HTR-8/SVneo (cell line): ENCODE measurements at places on chromosomes 11 and 22.

GRCh38 chr22:49765091-49765771 lies 62.4 kb downstream of the BRD1 start:
- no peak for DNase-seq

DNA sequence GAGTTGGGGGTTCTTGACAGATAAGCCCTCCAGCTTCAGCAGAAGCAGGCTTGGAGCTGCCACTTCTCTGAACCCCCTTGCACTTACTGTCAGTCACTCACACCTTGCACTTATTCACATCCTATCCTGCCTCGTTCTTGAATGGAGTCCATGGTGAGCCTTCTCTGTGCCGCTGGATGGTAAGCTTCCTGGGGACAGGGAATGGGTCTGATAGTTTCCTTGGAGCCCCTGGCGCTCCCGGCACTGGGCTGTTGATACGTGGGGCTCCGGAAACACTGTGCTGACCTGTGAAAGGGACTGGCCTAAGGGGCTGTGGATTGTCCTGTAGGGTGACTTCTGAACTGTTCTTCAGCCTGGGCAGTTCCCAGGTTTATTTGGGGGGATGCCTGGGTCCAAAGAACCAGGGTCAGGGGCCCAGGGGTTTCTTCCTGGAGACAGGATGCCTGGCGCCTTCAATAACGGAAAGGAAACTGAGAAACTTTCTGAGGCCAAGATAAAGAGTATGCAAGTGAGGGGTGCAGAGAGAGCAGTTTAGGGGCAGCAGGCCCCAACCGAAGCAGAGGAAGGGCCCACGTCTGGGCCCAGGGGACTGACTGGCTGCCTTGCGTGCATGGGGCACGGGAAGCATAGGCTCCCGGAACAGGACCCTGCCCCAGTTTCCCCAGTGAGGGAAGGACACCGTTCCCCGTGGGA lies 709 bp upstream of the ST3GAL4 start:
- DNase-seq = no peak

- no peak for DNase-seq
These were observed 119.7 kb downstream of the CWF19L2 start for GRCh38 chr11:107337917-107338316.

- no peak for DNase-seq
These were observed 26.7 kb upstream of the CD44 start for GRCh38 chr11:35112056-35112845.

GRCh38 chr11:240315-240714 lies 3.5 kb downstream of the PSMD13 start:
- DNase-seq = no peak

GRCh38 chr11:11089805-11090204 lies 232.0 kb upstream of the ZBED5 start:
- no peak for DNase-seq

DNA sequence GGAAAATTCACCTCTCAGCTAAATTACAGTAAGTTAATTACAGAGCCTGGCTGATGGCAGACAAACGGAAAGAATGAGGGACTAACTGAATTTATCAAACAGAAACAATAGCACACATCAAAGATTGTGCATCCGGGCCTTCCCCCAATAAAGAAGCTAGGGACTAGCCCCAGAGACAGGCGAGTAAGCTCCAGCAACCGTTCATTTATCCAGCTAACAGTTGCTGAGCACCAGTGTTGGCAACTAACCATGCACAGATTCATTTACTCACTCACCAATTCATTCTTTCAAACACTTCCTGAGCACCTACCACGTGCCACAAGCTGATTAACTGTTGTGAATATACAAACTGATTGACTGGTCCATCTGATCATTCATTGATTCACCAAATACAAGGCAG lies 51.2 kb downstream of the SMCO4 start:
- DNase-seq = no peak

DNA sequence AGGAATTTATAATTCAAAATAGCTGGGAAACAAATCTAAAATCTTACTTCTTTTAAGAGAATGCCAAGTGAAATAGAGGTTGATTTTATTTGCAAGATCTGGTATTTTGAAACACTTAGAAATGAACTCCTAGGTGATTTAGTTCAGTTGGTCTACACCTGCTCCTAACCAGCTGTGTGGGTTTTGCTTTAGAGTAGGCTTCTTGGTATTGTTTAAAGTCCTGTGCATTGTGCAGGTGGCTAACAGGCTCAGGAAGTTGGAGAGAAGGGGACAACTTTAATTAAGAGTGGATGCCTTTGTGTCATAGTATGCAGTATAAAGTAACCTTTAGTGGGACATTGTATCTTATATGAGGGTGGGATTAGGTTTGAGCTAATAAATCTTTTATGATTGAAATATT lies 4.1 kb upstream of the RAG2 start:
- DNase-seq = no peak
